ELR (cell line): ENCODE measurements at places on chromosomes 4 and X.

- no peak for DNase-seq
Measured at GRCh38 chr4:99336553-99336952, 15.4 kb upstream of the ADH1B start.

DNA sequence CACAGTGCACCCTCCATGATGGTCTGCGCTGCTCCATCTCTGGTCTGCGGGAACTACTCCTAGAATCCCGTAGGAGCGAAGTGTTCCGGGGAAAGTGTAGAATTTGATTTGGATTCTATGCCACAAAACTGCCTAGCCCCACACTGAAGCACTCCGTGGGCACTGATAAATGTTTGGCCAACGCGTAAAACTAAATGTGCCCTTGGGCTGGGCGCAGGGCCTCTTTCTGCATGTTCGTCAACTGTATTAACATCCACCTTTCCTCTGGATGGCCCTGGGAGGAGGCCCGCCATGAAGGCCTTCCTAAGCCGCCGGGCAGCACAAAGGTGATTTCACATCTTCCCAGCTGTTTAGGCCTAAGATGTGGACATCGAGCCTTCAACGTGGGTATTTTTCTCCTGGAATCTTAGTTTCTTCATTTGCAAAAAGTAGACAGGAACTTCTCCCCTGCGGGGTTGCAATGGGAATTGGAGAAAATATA is 2.6 kb downstream of the MSX1 start:
- no peak for DNase-seq

DNA sequence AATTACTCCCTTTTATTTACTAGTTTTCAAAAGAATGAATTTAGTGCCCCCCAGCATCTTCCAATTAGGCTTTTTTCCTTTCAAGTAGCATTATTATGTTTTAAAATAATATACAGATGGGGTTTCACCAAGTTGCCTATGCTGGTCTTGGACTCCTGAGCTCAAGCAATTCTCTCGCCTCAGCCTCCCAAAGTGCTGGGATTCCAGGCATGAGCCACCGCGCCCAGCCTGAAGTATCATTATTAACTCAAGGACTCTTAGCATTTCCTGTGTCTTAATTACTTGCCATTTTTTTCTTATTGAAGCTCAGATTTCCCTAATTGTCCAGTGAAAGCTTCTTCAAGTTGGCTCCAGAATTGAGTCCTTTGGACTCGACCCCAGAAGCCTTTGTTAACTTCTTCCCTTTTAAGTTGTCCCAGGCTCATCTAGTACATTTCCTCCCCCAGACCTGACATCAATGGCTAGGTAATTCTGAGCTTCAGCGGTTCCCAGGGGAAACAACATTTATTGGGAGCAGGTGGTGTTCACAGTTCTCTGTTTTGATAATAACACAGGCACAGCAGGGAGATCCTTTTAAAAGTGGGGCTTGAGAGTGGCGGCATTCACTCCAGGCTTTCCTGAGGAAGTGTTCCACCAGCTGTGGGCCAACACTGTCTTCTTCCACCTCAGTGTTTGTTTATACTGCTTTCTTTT is 10.0 kb downstream of the SAT1 start:
- DNase-seq, result no peak

DNA sequence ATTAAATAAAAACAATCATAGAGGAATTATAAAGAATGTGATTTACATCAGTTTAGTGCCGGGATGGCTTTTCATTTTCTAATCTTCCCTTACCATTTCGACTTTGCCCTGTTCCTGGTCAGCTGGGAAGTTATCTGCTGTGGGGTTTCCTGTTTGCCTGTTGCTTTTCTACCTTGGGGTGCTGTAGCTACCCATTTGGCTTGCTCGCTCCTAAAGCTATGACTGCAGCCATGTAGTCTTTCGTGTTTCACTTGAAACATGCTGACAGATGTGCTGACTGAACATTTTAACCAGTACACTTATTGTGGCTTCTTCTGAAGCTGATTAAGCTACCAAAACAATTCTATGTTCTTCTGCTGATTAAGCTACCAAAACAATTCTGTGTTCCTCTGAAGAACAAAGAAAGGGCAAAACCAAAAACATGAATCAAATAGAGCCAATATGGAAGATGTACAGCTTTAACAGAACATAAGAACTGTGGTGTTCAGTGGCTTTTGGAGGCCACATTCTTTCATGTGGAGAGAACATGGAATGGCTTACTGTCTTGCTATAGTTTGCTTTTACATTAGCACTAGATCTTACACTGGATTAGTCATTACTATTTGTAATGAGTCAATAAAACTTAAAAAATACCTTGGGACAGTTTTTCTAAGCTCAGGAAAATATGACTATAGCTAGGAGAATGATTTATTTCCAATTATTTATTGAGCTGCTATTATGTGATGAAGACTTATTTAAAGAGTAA is 440.4 kb downstream of the SPRY1 start:
- DNase-seq, result peak; percentile 51
